ENCODE measurements at places on chromosomes 11 and 22.

GRCh38 chr11:114606003-114606801 is 10.6 kb upstream of the NXPE4 start:
- DNase-seq = no peak

DNA sequence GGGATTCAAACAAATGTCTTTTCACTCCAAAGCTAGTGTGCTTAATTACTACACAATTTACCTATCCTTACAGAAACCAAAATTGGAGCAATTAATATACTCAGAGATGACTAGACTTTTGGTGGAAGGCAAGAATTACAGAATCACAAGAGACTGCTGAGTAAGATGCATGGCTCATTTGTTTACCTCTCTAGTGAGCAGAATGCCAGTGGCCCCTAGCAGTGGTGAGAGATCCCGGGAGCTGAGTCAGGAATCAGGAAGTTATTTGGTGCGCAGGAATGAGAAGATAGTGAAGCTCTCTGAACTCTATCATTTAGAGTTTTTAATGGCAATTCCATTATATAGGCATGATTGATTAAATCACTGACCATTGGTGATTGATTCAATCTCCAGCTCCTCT is 188.9 kb upstream of the SESN3 start:
- DNase-seq = no peak

- DNase-seq = no peak
Observed at GRCh38 chr11:66020618-66021357, 5.5 kb downstream of the CATSPER1 start.

GRCh38 chr22:49933236-49934159 is 15.1 kb downstream of the CRELD2 start:
- peak; percentile 86 for DNase-seq

DNA sequence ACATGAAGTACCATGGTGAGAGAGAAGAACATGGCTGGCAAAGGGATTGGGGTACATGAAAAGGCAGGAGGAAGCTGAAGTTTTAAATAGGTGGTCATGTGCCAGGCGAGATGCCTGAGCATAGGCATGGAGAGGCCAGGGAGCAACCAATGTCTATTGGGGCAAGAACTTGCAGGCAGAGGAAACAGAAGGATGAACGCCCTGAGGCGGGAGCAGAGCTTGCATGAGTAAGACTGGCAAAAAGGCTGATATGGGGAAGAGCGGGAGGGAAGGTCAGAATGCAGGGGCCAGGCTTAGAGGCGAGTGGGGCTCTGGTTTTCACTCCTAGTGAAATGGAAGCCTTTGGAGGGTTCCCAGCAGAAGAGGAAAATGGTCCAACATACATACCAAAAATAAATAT is 52.5 kb upstream of the VSTM5 start:
- no peak for DNase-seq

DNA sequence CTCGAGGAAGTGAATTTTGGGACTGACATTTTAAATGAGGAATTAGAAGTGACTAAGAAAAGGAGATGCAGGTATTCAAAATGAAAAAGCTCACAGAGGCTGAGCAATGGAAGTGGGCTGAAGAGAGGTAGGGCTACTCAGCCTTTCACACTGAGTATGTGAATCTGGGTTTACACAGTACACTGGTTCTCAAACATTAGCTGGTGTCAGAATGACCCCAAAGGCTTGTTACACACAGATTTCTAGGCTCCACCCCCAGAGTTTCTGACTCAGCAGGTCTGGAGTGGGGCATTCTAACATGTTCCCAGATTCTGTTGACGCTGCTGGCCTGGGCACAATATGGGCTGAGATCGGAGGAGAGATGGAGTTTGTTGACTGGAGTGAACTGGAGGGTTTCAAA is 32.8 kb downstream of the CADM1 start:
- DNase-seq = peak; percentile 56

DNA sequence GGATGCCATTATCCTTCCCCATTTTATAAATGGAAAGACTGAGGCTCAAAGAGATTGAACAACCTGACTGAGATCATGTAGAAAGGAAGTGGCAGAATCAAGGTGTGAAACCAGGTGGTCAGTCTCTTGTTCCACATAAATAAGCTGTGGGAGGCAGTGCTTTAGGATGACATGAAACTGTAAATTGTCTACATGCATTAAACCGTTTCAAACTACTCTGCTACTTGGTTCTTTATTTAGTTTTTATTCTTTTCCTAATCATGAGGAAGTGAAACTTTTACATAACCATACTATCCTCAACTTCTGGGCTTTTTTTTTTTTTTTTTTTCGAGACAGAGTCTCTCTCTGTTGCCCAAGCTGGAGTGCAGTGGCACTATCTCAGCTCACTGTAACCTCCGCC is 34.9 kb downstream of the CADM1 start:
- no peak for DNase-seq

DNA sequence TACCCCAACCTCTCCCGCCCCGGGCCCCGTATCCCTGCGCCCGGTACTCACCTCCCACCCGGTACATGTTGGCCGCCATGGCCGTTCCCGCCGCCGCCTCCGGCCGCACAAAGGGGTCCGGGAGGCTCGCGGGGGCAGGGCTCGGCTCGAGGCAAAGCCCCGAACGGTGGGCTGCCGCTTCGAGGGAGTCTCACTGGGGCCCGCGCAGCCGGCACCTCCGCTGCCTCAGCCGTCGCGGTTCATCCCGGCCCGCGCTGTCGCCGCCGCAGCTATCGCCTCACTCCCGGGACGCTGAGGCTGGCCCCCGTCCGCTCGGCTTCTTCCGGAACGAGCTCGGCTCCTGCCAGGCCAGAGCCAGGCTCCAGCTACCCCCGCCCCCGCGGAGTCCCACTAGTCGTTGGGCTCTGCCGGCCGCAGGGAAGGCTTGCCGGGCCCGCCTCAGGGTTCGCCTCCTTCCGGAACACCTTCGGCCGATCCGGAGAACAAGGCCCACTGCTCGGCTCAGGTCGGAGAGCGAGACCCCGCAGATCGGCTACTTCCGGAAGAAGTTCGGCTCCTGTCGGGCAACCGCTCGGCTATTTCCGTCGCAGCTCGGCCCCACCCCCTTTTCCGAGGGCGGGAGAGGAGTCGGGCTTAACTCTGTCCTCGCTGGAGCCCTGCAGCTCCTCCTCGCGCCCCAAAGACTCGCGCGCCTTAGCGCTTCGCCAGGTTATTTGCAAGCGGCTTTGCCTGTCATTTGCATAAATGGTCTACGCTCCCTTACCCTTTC is at the start of gene MTA2:
Gene MTA2, minus strand, starts transcription at position 494 of the 769 bp plus-strand sequence. Its CDS starts 415 bp downstream, at position 79.
- peak; percentile 99 for DNase-seq

DNA sequence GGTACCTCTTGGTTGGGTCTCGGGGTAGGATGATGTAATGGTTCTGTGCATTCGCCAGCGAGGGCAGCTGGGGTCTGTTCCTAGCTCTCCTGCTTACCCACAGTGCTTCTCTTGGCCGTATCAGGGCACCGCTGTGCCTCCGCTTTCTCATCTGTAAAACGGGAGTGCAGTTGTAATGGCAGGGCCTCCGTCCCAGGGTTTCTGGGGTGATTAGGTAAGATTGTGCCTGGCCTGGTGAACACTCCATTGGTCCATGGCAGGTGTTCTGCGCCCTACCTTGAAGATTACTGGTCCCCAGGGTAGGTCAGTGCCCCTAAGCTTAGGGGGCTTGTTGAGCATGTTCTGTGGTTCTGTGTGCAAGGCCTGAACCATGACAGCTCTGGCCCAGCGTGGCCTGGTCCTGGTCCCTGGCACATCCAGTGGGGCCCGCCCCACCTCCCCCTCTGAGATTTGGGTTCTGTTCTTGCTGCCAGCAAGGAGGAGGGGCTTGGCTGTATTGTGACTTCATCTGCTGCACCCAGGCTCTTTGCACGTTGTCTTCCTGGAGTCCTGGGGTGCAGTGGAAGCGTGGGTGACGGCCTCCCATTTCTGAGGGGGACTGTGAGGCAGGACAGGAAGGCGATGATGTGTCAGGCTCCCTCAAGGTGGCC is 4.9 kb downstream of the MYRF start:
- DNase-seq = no peak

DNA sequence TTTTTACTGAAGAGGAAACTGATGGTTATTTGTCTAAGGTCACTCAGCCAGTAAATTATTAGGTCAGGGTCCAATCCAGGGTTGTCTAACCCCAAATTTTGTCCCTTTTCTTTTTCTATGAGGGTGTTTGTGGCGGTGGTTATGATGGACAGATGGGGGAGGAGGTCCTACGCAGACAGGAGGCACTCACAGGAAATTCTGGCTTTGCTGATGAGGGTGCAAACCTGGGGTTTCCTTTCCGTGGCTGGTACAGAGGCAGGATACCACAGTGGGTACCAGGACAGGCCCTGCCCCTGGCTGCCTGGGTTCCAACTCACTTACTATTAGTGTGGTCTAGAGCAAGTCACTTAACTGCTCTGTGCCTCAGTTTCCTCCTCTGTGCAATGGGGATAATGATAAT is 91.0 kb downstream of the RRM1 start:
- no peak for DNase-seq

DNA sequence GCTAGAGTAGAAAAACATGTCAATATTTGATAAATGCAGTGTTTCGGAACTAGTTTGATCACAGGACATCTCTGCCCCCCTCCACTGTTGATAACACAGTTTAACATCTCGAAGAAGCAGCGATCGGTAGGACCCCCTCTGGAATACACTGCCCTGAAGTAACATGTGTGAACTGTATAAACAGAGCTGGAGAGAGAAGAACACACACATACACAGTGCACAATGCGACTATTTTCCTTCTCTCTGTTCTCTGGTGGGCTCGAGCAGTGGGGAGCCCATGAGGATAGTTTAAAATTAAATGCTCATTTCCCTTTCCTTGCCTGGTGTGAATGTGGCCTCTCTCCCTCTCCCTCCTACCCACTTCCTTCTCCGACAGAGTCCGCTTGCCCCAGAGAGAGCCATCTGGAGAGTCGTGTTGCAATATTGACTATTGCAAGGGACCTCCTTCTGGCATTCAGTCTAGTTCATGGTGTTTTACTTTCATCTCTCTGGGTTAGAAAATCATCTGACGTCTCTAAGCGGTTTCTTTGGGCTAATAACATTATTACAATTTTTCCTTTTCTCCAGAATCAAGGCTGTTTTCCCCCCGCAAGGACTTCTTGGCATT is 51.6 kb upstream of the BARX2 start:
- no peak for DNase-seq

All from thyroid gland (tissue), 4 donors.